Stimulated activated CD4-positive, alpha-beta T cell treated with anti-CD3 and anti-CD28 coated beads, Interleukin-15, amount 100 ng/mL, for 1 hour (primary cell): ENCODE measurements at places on chromosomes 6 and 20.
A peak's percentile ranks its signal among the peaks of the same experiment; 100 is the strongest.

DNA sequence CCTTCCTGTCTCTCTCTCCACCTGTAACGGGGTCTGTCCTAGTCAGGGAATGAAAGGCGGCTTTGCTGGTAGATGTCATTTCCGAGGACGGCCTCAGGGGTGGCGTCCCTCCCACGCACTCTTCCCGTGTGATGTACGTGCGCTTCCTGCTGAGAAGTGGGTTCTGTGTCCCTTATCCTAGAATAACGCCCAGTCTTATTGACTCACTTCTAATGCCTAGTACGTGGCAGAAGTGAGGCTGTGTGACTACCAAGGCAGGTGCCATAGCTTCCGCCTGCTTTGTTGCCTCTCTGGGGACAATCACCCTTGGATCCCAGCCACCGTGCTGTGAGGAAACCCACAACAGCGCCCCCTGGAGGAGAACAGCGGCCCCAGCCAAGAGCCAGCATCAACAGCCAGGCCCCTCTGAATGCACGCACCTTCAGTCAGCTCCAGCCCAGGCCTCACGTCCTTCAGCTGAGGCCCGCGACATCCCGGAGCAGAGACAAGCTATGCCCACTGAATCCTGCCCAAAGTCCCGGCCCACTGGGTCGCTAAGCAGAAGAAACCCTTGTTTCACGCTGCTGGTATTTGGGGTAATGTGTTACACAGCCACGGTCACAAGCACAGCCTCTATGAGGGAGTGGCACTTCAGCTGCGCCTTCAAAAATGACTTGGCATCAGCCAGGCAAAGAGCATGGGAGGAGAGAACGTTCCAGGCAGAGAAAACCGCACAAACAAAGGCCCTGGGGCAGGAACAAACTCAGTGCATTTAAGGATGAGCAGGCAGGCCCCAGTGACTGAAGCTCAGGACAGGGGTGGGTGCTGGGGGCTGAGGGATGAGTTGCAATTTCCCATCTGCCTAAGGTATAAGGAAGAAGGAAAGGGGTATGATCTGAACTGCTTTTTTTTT, 224.2 kb downstream of the NFATC2 start:
- peak; percentile 34 for DNase-seq

DNA sequence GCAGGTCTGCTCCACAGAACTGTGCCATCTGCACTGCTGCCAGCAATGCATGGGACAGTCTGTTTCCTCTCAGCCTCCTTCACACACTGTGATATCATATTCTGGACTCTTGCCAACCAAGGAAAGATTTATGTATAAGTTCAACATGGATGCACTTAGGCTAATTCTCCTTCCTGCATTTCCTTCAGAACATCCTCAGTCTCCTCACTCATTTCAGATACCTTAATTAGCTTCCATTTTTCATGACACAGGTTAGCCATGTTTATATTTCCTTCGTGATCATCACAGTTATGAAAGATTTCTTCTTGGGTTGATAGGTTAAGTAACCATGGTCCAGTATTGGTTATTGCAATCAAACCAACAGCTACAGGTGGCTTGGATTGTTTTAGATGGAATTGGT, 46.4 kb upstream of the DDR1 start:
- no peak for DNase-seq

DNA sequence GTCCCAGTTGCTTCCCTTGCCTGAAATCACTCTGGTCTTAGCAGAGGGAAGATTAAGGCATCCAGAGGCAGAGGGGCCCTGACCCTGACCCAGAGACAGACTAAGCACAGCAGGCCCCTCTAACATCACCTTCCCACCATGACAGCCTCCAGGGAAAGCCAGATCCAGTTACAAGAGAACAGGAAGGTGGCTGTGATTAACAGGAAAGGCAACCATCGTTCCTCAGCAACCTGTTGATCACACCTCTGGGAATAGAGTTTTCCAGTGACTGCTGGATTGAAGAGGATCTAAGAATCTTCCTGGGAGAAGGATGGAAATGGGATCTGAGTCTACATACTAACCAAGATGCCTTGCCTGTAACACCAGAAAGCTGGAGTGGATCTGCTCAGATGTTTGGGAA, 5.2 kb upstream of the TREM1 start:
- DNase-seq: no peak

- no peak for DNase-seq
Measured at GRCh38 chr20:19860737-19861136, 102.7 kb downstream of the RIN2 start.

- DNase-seq: no peak
Measured at GRCh38 chr6:21402368-21402767, 191.2 kb upstream of the SOX4 start.

- no peak for DNase-seq
Measured at GRCh38 chr6:20856681-20857288, 322.5 kb downstream of the CDKAL1 start.

DNA sequence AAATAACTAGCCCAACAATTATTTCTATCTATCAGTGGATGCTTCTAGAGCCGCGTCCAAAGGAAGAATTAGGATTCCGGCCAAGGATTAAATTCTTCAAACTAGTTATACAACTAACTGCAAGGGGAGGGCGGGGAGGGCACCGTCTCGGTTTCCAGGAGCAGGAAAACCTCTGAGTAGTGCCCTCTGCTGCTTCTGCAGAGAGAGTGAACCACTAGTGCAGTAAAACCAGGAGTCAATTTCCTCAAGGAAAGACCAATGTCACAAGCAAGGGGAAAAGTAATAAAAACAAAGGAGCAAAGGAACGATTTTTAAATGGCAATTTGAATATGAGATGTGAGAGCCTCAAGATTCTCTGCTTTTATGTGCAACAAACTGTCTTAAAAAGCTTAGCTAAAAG, 16.5 kb upstream of the UBE2J1 start:
- DNase-seq: no peak

GRCh38 chr6:31729979-31730630, 1.0 kb upstream of the DDAH2 start:
- peak; percentile 54 for DNase-seq

DNA sequence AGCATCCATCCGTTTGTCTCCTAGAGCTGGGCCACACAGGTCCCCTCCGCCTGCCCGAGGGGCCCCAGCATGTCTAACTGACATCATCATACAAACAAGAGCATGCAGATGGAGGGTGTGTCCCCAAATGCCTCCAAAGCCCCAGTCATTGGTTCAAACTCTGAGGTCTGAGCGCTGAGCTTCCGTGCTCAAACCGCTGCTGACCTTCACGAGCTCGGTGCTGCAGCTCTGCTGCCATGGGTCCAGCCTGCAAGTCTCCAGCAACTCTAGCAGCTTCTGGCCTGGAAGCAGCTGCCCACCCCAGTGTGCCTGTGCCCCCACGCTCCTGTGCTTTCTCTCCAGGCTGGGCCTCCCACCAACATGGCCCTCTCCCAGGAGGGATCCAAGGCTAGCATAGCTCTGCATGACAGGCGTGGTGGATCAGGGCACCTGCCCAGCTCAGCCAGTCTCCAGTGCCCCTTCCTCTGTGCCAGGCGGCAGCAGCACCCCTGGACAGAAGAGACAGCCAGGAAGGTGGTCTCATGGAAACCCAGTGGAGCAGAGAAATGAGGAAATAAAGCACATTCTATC, 131.6 kb upstream of the PMEPA1 start:
- DNase-seq: no peak

- no peak for DNase-seq
Measured at GRCh38 chr6:136614350-136614749, 64.1 kb upstream of the MAP7 start.

- no peak for DNase-seq
Measured at GRCh38 chr20:11607047-11607446, 310.6 kb upstream of the BTBD3 start.

DNA sequence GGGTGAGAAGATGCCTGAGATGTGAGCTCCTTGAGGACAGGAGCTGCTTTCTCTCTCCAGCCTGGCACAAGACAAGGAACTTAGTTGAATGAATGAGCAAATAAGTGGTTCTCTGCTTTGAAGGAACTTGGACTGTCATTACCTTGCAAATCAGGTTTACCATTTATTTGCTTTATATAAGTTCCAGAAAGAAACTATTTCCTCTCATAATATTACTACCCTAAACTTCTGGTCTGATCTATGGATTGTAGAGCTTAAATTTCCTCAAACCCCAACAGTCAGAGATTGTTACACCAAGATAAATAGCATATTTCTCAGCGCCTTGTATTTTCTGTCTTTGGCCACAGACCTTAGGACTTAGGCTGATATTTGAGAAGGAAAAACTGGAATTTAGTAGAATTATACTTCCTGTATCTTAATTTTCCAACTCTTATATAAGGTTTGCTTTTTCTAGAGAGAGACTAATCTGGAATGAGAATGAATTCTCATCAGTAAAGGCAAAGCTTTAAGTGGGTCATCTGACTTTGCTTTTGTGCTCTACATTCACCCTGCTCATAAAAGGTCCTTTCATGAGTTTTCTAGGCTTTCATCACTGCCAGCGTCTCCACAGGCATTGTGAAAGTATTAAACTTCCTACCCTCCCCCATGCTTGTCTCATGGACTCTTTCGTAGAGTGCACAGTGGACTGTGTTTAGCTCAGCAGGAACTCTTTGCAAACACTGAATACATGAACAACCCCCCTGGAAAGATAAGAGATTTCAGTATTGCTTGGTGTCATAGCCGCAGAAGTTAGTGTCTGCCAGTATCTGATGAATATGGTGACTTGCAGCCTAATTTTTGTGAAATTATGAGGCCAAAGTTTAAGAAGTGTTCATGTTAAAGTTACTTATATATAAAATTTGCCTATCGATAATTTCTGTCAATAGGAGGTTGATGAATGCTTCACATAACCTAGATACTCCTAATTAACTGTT, 74.0 kb downstream of the PTPRA start:
- DNase-seq: no peak

DNA sequence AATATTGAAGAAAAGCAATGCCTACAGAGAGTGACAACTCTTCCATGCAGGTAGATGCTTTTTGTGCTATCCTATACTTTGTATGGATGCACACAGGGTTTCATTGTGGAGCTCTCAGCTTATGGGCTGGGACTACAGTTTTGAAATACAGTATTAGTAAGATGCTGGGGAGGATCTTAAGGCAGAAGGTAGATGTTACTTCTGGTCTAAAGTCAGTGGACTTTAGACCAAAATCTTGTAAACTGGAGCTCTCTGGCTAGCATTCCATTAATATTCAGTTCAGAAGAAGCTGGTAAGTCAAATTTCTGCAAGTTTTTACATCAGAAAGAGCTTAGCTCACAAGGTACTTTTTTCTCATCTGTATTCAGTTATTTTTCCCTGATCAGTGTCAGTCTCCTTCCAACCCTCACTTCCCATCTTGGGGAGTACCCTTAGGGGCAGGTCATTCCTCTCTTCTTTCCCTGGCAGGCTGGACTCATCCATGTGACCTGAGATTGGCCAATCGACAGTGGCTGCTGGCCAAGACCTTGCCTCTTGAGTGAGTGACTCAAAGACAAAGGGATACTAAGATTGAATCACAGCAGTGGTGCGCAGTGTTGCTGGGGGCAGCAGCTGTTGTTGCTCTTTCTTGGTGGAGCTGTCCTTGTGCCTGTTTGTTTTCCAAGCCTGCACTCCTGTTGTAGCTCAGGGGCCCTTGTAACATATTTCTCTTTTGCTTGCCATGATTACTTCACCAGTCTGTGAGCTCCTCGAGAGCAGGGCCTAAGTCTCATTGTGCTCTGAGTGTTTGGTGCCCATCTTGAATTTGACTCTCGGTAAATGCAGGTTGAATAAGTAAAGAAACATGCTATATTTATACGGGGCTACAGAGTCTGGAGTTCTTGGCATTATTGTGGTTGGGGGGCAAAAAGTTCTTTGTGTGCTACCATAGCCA, 2.8 kb upstream of the PHF20 start:
- DNase-seq: no peak

- no peak for DNase-seq
Measured at GRCh38 chr20:31842471-31843157, 2.8 kb downstream of the FOXS1 start.

DNA sequence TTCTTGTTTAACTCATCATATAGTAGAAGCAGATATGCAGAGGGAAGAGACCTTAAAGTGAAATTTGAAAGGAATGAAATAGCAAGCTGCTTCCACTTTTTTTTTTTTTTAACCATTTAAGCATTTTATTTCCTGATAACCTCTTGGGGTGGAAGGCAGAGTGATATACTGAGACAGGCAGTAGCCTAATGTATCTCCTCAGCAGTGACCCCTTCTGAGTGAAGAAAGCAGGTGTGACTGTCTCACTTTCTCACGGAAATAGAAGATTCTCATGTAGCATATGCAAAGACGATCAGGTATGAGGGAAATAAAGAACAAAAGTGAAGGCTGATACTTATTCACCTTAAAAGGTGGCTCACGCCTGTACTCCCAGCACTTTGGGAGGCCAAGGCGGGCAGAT, 187.1 kb upstream of the STXBP5 start:
- no peak for DNase-seq

DNA sequence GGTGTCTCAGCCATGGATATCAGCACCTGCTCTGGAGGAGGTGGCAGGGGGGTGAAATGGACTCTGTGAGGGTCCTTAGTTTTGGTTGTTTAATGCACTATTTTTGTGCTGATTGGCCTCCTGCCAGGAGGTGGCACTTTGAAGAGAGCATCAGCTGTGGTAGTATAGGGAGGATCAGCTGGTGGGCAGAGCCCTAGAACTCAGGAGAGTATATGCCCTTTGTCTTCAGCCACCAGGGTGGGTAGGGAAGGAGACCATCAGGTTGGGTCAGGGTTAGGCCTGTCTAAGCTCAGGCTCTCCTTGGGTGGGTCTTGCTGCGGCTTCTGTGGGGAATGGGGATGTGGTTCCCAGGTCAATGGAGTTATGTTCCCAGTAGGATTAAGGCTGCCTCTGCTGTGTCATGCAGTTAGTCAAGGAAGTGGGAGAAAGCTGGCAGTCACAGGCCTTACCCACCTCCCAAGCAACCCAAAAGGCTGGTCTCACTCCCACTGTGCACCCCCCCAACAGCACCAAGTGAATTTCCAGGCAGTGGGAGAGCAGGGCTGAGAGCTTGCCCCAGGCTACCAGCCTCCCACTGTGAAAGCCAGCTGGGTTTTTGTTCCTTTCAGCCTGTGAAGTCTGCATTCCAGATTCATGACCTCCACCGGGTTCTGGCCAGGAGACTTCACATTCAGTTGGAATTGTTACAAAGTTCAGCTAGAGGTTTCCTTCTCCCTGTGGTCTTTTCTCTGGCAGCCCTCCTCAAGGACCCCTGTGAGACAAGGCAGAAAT, 5.7 kb upstream of the OSTM1 start:
- DNase-seq: no peak

- DNase-seq: no peak
Measured at GRCh38 chr6:56532766-56533551, 109.7 kb downstream of the DST start.

DNA sequence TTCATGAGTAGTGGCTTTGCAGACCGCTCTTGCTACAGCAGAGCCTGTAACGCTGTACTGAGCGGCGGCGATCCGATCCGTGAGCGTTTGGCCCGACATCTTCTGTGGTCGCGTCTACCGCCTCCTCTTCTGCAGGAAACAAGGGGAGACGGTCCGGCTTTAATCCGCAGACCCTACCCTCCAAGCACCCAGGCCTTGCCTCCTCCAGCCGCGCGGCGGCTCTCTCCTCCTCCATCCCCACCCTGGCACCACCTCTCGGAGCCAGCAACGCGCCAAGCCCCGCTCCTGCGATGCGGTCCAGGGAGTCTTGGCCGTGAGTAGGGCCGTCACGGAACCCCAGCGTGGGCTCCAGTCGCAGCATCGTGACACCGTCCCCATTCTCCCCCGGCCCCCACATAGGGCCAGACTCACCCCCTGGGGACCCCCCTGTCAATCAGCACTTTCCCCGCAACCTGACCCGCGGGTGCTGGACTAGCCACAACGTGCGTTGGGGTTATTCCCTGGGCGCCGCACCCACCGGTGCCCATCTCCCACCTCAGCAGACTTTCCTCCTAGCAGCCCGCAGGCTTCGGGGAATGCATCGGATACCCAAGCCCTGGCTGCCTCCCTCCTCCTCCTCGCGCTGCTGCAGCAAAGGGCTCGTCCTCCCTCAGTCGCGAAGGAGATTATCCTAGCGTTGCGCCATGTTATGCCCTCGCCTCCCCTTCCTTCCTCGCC, 914 bp downstream of the SNAP91 start:
- DNase-seq: no peak

GRCh38 chr6:16229700-16230099, 8.7 kb upstream of the GMPR start:
- DNase-seq: no peak
